Osteoblast (primary cell): ENCODE measurements at places on chromosomes 2 and 18. TPM values are rescaled to one million over a fixed set of nuclear protein-coding genes. Genes with fewer than 3 reads are reported as not detected.

DNA sequence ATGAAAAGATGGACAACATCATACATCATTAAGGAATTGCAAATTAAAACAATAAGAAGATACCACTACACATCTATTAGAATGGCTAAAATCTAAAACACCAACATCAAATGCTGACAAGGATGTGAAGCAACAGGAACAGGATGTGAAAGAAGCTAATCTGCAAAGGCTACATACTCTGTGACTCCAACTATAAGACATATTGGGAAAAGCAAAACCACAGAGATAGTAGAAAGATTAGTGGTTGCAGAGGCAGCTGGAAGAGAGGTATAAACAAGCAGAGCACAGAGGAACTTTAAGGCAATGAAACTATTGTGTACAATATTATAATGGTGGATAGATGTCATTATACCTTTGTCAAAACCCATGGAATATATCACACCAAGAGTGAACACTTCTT, 393.7 kb upstream of the RAB6C start:
- no peak overlapping the region for H3K4me3 ChIP-seq
- DNase-seq: no peak
- H3K36me3 ChIP-seq: no peaks in the 10 kb centered on the region
- no peaks in the 10 kb centered on the region for H3K4me1 ChIP-seq
- H3K27me3 ChIP-seq: no peaks in the 10 kb centered on the region
- H3K27ac ChIP-seq: no peak overlapping the region

GRCh38 chr2:23924589-23925359, 2.1 kb downstream of the ATAD2B start:
- no peaks in the 10 kb centered on the region for H3K36me3 ChIP-seq
- peaks cover 27% of the 10 kb centered on the region for H3K4me1 ChIP-seq
- DNase-seq: peak; percentile 51
- H3K27ac ChIP-seq: peak overlapping the region; percentile 97

DNA sequence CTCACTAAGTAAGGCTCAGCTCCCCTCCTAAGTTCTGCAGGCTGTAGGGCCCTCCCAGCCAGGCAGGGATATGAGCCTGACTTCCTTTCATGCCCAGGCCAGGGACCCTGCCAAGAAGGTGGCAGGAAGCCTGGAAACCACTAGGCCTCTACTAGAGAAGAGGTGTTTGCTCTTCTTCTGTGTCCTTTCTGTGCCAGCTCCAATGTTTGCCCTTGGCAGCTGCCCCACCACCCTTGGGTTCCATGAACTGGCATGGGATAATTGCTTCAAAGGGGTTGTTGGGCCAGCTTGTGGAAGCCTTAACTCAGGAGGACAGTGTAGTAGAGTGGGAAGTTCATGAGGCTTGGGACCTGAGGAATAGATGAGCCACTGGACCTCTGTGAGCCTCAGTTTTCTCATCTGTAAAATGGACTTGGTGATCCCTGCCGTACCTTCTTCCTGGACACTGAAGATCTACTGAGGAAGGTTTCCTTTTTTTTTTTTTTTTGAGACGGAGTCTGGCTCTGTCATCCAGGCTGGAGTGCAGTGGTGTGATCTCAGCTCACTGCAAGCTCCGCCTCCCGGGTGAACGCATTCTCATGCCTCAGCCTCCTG, 3.9 kb downstream of the SLC35F6 start:
- peaks cover 31% of the 10 kb centered on the region for H3K4me1 ChIP-seq
- DNase-seq: no peak
- H3K27me3 ChIP-seq: no peaks in the 10 kb centered on the region
- no peaks in the 10 kb centered on the region for H3K36me3 ChIP-seq
- no peak overlapping the region for H3K27ac ChIP-seq

The ANTXR1 gene
- 123 and 134 TPM in 2 replicates for total RNA-seq

The SGO2 gene
- 3.2 and 4.0 TPM in 2 replicates for total RNA-seq

- no peaks in the 10 kb centered on the region for H3K36me3 ChIP-seq
- no peaks in the 10 kb centered on the region for H3K27me3 ChIP-seq
- no peaks in the 10 kb centered on the region for H3K4me1 ChIP-seq
- DNase-seq: no peak
- H3K4me3 ChIP-seq: no peak overlapping the region
Measured at GRCh38 chr18:50441501-50441900, 66.7 kb downstream of the SKA1 start.

- no peak overlapping the region for H3K27ac ChIP-seq
- H3K4me1 ChIP-seq: no peaks in the 10 kb centered on the region
- no peak for DNase-seq
- no peaks in the 10 kb centered on the region for H3K36me3 ChIP-seq
Measured at GRCh38 chr2:16933355-16933754, 267.7 kb upstream of the CYRIA start.

DNA sequence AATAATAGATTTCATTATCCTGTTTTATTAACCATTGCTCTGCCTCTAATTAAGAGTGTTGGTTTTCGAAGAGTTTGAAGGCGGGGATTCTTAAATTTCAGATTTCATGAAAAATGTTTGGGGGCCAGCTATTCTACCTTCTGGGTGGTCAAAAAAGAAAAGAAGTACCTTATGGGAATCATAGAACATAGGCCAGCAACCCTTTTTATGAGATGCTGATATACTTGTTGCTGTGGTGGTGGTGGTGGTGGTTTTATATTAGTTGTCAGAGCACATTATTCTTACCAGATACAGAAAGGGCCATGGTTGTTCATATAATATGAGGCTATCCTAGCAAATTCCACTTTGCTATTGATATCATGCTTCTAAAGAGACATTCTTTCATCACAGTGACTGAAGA, 4.4 kb downstream of the ANKRD12 start:
- no peak overlapping the region for H3K4me3 ChIP-seq
- peaks cover 39% of the 10 kb centered on the region for H3K4me1 ChIP-seq
